ENCODE measurements at places on chromosomes 16 and 17. TPM values are rescaled to one million over a fixed set of nuclear protein-coding genes. Genes with fewer than 3 reads are reported as not detected.

Gene ABCA3
- 14.9 TPM for total RNA-seq

Gene CLDN7
- 1.1 TPM for total RNA-seq

Gene SYNRG
- 68.7 TPM for total RNA-seq

Gene TMEM220
- total RNA-seq = 1.1 TPM

Gene NEUROD2
- not detected for total RNA-seq

Gene AXIN2
- total RNA-seq = 0.55 TPM

Gene TNS4
- 0.76 TPM for total RNA-seq

Gene CACNG3
- not detected for total RNA-seq

Gene ASGR2
- not detected for total RNA-seq

Gene NPIPB9
- total RNA-seq = 7.8 TPM

- no peak for DNase-seq
These were observed 8.3 kb downstream of the ANKRD40 start for GRCh38 chr17:50699410-50699809.

DNA sequence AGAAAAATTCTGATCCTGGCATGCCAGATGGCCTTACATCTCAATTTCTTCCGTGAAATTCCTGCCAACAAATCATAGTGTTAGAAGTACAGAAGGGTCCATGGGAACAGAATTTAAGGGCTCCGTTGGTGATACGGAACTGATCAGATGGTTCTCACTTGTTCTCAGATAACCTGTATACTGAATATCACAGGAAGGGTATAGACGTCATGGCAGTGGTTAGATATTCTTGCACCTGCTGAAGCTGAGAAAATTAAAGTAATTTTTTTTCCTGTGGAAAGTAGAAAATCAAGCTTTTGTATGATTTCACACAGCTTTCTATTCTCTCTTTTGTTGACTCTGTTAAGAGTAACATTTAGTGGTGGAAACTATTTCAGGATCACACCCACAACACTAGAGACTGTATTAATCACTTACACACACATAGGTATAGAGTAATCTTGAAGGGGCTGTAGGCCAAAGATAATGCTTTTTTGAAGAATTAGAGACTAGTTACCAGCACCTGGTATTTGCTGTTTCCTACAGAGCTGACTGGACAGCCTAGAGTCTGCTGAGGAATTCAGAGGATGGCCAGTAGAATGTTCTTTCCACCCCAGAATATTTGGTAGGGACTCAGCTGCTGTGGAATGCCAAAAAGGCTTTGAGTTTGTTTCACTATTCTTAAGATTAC is 7.5 kb downstream of the TENT4B start:
- no peak for DNase-seq

GRCh38 chr16:64089697-64090096 is 1032.2 kb downstream of the CDH11 start:
- DNase-seq = no peak

GRCh38 chr17:76032073-76032779 is 5.1 kb upstream of the EVPL start:
- DNase-seq = no peak

GRCh38 chr16:67431775-67432505 is 1.0 kb downstream of the HSD11B2 start:
- no peak for DNase-seq

GRCh38 chr16:1825381-1825863 is 1.2 kb downstream of the HAGH start:
- no peak for DNase-seq

DNA sequence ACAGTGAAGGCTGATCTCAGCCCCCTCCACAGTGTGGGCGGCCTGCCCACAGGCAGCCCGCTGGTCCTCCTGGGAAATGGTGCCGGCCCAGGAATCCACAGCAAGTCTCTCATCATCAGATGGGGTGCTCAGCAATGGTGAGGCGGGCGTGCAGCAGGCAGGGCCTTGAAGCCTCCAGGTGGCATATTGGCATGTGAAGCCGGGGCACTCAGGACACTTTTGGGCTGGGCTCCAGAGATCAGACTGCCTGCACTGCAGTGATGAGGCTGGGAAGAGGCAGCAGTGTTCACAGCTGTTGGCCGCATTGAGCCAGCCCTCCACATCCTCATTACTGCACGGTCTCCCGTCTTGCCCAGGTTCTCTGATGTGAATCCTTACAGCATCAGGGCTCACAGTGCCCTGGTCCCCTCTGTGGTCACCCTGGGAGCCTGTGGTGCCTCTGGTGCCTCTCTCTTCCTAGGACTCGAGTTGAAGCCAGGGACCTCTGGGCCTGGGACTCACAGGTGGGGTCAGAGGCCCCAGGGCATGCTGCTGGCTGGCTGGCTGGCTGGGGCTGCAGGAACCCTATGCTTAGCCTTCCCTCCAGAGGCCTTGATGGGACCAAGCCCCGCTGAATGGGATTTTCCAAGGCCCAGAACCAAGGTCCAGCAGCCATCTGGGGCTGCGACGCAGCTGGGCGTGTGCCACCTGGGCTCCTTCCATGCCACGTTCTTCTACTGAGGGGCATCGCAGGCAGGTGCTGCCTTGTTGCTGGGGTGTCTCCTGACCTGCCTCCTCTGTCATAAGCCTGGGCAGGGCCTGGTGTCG is 48.6 kb downstream of the TNFRSF13B start:
- DNase-seq = no peak

DNA sequence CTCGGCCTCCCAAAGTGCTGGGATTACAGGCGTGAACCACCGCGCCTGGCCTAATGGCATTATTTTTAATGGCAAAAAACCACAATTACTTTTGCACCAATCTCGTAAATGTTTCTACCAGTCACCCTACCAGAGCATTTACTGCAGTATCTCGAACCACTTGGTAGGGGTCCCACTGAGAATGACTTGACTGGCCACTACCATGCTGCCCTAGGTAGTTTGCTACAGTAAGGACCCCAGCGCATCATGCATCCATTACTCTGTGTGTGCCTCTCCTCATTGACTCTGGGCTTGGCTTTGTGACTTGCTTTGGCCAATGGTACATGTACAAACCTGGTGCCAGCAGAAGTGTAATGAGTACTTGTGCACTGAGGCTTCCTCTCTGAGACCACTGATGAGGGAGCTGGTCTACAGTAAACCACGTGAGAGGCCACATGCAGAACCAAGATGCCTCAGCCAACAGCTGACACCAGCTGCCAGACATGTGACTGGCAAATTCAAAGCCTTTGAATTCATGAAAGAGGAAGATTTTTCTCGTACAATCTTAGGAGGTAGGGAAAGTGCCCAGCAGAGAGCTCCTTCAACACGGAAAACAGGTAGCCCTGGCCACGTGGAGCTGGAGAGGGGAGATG is 421.7 kb upstream of the C16orf82 start:
- DNase-seq = no peak

DNA sequence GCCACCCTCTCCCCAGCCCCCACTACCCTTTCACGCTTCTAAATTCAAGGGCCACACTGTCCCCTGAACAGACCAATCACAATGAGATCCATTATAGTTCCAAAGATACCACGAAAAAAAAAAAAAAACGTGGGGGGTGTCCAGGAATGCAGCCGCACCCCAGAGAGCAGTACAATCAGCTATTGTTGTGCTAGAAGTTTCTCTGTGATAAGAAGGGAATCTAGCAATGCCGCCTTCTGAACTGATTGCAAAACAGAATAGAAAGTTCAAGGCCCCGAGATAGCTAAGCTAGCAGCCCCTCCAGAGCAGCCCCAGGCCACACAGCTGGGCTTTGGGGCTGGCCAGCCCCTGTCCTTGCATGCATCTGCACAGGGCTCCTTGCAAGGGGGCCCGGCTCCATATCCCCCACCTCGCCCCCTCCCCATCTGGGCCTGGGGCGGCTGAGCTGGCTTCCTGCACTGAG is 86.9 kb upstream of the CBX4 start:
- no peak for DNase-seq

DNA sequence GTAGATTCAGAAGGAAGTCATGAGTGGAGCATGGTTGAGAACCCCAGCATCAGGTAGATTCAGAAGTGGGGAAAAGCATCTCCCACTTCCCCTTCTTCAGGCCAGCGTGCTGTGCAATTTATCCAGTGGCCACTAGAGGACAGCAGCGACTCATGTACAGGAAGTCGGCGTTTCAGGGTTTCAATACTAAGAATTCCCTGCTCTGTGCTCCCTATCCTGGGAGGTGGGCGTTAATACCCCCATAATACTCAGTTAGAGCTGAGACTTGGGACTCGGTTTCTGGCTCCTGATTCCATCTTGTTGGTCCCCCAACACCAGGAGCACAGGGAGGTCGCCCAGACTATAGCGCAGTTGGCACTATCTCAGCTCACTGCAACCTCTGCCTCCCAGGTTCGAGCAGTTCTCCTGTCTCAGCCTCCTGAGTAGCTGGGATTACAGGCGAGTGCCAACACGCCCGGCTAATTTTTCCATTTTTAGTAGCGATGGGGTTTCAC is 75.3 kb upstream of the AMZ2 start:
- DNase-seq = peak; percentile 81

GRCh38 chr17:16930571-16931317 is 41.2 kb downstream of the TNFRSF13B start:
- no peak for DNase-seq

- DNase-seq = no peak
These were observed 330.0 kb downstream of the SHISA9 start for GRCh38 chr16:13231365-13231764.

- no peak for DNase-seq
These were observed 133.4 kb downstream of the OR1D5 start for GRCh38 chr17:2929881-2930533.

- DNase-seq = no peak
These were observed 1.9 kb downstream of the PRAC1 start for GRCh38 chr17:48720266-48721008.

- DNase-seq = no peak
These were observed 75.3 kb downstream of the MRC2 start for GRCh38 chr17:62702746-62703260.

DNA sequence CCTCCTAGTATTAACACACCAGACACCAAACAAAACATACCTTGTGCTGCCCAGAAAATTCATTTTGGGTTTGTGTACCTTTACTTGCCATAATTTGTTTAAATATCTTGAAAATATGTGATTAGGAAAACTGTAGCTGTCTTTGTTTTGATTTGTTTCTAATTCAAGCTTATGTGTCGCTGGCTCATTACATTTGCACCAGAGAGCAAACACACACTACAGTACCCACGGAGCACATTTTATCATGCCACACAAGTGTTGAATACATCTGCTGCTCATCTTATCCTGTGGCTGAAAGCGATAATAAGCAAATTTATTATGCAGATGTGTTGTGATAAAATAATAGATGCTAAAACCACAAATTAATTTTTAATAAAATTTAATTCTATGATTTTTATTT is 63.1 kb downstream of the SPAG9 start:
- DNase-seq = no peak

DNA sequence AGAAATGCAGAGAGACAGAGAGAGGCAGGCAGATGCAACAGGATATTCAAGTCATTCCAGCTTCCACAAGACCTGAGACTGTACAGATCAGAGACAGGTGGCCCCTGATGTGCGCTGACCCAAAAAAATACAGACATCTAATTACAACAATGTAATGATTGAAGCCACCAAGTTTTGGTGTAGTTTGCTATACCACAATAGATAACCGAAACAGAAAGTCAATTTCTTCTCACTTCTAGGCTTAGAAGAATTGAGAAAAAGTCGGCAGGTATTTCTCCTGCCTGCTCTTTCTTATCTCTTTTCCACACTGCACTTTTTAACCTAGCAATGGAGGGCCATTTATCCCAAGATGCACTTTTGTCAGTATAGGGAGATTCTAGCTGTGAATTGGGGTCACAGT is 949.2 kb downstream of the CDH11 start:
- no peak for DNase-seq

DNA sequence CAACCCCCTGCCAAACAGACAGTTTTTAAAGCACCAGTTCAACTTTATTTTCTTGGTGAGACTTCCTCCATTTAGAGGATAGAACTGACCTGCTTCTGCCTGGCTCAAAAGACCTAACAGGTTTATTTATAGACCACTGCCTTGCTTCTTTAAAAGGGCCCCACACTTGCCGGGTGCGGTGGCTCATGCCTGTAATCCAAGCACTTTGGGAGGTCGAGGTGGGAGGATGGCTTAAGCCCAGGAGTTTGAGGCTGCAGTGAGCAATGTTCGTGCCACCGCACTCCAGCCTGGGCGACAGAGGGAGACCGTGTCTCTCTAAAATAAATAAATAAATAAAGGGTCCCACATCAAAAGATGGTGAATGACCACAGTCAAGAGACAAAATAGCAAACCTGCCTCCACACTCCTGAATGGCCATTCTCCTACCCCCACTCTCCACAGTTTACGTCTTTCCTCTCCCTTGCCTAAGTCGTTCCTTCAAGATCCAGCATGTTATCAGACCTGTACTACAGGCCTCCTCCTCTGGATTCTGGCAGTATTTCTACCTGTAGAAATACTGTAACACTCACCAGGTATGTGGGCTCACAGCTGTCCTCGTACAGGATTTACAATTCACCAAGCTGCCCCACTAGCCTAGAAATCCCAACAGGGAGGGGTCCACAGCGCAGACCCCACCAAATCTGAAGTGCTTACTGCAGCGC is 95.6 kb downstream of the SMG6 start:
- DNase-seq = no peak

GRCh38 chr17:80474231-80474960 is 2.0 kb downstream of the NPTX1 start:
- DNase-seq = no peak

DNA sequence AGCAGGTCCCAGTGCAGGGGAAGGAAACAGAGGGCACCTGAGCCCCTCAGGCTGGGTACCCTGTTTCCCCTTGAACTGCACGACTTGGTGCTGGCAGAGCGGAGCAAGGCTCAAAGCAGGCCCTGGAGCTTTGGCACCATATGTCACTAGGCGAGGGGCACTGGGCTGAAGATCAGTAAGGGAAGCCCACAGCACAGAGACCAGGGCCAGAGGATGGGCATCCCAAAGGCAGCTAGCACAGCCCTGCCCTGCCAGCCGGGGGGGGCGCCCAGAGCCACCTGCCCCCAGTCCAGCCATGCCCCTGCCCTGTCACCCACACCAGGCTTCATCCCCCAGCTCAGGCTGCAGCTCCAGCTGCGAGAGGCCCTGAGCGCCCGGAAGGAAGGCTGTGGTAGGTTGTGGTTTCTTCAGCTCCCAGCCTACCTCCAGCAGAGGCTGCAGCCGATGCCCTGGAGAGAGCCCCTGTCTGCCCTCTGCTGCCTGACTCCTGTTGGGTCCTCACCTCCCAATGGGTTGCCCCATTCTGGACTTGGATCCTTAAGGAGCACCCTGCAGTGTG is 10.9 kb downstream of the NHERF1 start:
- DNase-seq = peak; percentile 81

- no peak for DNase-seq
These were observed 323 bp upstream of the KRTAP9-9 start for GRCh38 chr17:41254861-41255260.

DNA sequence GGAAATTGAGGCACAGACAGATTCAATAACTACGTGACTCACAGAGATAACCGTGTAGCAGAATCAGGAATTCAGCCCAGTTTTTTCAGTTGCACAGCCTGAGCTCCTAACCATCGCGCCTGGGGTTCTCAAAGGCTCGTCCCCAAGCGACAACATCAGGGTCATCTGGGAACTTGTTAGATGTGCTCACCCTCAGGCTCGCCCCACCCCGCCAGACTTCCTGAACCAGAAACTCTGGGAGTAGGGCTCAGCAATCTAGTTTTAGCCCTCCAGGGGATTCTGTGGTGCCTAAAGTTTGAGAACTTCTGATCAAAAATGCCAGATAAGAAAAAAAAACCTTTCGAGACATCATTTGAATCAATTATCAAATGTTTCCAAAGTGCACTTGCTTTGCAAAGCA is 559.8 kb downstream of the WWOX start:
- DNase-seq = no peak
